D721Med (cell line): ENCODE measurements at places on chromosomes 7 and 10.

- no peak for DNase-seq
These were observed 13.7 kb downstream of the PRPS1L1 start for GRCh38 chr7:18013936-18014335.

DNA sequence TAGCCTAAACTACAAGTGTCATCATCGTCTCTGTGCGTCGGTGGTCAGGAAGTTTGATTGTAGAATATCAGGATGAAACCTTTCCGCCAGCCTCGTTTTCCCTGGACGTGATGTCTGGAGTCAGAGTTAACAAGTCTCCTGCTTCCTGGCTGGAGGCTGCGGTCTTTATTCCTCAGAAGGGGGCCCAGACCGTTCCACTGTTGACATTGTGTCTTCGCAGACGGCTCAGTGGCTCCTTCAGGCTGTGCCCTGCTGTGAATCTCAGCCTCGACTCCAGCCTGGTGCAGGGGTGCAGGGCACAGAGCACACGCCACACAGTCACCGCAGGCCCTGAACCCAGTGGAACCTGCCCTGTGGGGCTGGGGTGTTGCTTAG, 37.2 kb upstream of the INSIG1 start:
- no peak for DNase-seq

DNA sequence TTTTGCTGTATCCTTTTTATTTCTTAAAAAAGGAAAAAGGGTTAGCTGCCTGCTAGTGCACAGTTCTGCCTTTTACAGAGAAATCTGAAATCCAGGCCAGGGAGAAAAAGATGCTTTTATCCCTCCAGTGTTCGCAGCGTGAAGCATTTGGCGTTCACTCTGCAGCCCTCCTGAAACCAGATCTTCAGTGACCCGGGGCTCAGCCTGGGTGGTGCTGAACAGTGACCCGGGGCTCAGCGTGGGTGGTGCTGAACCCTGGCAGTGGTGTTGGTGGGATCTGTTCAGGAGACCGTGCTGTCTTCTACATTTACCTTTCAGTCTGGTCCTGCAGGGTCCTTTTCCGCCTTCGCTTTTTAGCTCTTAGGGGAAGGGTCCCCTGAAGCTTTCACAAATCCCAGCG, 164.7 kb upstream of the KLF6 start:
- no peak for DNase-seq

- no peak for DNase-seq
These were observed 87.5 kb upstream of the GATA3 start for GRCh38 chr10:7967035-7967434.

DNA sequence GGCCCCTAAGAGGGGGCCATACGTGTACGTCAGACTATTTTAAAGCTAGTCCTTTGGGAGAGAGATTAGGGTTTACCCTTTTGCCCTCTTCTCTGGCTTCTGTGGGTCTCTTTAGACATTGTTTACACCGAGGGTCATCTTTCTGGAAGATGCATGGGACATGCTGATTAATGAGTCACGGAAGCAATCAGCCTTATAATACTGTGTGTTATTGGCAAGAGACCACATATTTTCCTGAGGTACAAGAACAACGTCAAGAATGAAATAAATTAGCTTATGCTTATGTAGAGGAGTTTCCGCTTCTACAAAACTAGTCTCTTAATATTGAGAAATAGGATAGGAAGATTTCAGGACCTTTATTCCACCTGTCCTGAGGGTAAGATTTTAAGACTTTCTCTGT, 327.7 kb downstream of the BBS9 start:
- DNase-seq = no peak

- peak; percentile 37 for DNase-seq
These were observed 10.3 kb upstream of the ANKRD7 start for GRCh38 chr7:118214051-118214832.

GRCh38 chr10:4635883-4636282, 190.1 kb upstream of the AKR1E2 start:
- no peak for DNase-seq

DNA sequence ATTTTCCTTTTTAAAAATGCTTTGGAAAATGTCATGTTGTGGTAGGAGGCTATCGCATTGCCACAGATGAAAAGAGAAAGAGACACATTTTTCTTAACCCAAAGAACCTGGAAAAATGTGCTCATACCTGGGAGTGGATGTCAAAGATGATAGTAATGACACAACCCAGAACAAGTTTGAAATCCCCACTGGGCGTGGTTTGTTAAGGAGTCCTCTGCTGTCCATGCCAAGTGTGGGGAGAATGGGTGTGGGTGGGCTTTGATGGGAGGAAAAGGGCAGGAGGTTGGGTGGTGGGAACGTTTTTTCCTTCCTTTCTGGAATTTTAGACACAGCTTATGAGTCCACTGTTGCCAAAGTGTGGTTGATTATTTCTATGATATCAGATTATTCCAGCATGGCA, 10.9 kb downstream of the OPTN start:
- DNase-seq = no peak

- DNase-seq = no peak
These were observed 252.4 kb upstream of the SEMA3A start for GRCh38 chr7:84446991-84447480.

- no peak for DNase-seq
These were observed 680.2 kb downstream of the CCSER2 start for GRCh38 chr10:85008488-85009184.

GRCh38 chr7:81211204-81211933, 292.5 kb upstream of the SEMA3C start:
- DNase-seq = no peak

DNA sequence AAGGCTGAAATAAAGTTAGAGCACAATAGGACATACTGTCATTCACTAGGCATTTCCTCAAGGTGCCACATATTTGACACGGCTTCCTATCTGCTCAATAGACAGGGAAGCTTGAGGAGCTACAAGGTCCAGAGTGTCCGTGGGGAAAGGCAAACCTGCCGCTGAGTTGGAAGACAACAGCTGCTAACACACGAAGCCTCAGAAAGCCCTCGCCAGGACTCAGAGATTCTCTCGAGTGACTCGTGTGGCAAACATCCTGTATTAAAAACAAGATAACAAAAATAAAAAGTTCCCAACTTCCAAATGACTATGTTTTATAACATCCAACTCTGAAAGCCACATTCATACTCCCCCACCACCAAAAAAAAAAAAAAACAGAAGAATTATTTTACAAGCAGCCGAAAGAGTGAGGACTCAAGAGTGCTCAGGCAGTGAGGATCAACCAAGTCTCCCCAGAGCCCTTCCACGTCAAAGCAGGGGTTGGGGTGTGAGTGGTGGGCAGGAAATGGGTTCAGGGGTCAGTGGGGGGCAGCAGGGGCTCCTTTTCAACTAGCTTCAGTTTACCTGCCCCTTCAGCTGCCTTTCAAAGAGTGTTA, 67.6 kb downstream of the STK17A start:
- DNase-seq = no peak

GRCh38 chr10:69335063-69335587, 56.8 kb downstream of the HK1 start:
- no peak for DNase-seq

GRCh38 chr7:27688646-27689045, 26.0 kb upstream of the HIBADH start:
- no peak for DNase-seq

- DNase-seq = no peak
These were observed 148.5 kb upstream of the AKR1E2 start for GRCh38 chr10:4677296-4678021.

GRCh38 chr10:130340816-130341215, 204.6 kb downstream of the GLRX3 start:
- no peak for DNase-seq

GRCh38 chr10:97263971-97264370, 28.5 kb downstream of the ARHGAP19 start:
- DNase-seq = no peak

GRCh38 chr7:91311839-91312238, 47.6 kb downstream of the FZD1 start:
- DNase-seq = no peak

- no peak for DNase-seq
These were observed 31.6 kb downstream of the TMEM120A start for GRCh38 chr7:75962607-75963380.
